IPS DF 6.9 (cell line): ENCODE measurements at places on chromosomes 13 and 19.

- DNase-seq: no peak
Measured at GRCh38 chr13:100666124-100666523, 8.5 kb downstream of the TMTC4 start.

GRCh38 chr19:33000510-33000909 is 28.5 kb downstream of the FAAP24 start:
- DNase-seq: no peak

DNA sequence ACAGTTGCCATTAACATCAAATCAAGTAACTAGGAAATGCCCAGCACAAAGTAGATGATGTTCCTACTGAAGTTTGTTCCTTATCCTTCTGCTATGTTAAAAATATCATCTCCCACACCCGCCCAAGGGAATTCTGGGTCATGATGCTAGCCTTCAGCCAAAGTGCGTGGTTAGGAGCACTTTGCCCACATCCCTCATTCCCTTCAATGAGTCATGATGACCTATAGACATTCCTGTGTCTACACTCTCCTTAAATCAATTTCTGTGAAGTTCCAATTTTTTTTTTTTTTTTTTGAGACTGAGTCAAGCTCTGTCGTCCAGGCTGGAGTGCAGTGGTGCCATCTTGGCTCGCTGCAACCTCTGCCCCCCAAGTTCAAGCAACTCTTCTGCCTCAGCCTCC is 17.0 kb downstream of the RXFP2 start:
- DNase-seq: no peak

GRCh38 chr13:110382229-110382628 is 75.1 kb downstream of the COL4A2 start:
- no peak for DNase-seq

DNA sequence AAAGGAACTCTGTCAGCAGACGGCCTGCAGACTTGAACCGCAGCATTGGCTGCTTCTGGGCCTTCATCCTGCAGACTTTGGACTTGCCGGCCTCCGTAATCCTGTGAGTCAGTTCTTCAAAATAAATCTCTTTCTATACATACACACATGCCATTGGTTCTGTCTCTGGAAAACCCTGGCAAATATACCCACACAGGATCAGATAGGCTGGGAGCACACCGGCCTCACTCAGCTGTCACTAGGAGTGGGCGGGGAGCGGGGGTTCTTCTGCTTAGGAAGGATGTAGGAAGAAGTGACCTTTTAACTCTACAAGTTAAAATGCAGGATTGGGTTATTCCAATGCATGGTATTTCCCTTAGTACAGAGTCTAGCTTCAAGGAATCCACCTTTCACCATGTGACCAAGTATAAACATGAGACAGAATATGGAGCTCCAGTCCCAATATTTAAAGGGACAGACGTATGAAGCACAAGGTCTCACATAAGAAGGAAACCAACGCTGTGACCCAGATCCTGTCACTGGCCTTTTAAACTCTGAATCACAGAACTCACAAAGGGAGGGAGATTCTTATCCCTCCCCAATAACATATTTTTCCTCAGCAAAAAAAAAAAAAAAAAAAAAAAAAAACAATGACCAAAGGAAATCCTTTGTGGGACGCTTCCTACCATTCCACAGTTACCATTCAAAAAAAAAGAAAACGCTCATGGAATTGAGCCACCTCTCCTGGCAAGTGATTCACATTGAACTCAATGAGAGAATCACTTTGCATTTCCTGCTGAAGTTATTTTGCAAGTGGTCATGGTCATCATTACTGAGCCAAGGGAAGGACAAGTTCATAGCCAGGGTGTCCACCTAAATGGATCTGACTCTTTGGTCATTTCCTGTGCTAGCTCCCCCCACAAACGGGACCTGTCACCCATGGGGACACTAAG is 352.9 kb downstream of the FOXO1 start:
- no peak for DNase-seq

- DNase-seq: no peak
Measured at GRCh38 chr13:42654212-42654611, 80.3 kb downstream of the TNFSF11 start.

GRCh38 chr13:24911133-24911908 is 147.4 kb downstream of the RNF17 start:
- DNase-seq: no peak

DNA sequence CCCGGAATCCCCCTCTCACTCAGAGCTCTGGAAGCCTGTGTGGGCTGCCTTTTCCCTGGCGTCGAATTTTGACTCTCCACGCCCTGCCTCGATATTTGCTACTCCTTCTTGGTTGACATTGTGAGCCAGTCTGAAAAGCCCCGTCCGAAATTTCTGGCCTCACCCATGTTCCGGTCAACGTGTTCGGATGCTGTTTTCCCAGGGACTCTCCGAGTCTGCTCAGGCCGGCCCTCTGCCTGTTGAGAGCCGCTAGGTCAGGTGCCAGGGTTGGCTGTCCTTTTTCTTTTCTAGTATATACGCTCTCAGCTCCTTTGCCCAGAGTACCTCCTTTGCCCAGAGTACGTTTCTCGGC is 6.8 kb upstream of the DGKH start:
- no peak for DNase-seq
